Substantia nigra (tissue), 51 donors: ENCODE measurements at places on chromosomes 5 and 9.

- DNase-seq = no peak
Measured at GRCh38 chr9:73689051-73689870, 537.6 kb downstream of the ANXA1 start.

DNA sequence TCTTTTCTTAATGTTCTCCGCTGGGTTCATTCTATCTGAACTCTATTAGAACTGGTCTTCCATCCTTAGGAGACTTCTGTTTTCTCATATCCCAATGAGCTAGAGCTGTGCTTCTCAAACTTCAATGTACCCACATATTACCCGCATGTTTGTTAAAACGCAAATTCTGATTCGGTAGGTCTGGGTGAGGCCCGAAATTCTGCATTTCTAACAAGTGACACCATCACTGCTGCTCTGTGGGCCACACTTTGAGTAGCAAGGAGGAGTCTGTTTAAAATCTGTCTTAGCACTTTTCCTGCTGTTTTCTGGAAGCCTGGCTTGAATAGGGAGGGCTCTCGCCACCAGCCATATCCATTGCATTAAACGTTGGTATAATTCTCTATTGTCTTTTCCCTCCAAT, 151.9 kb upstream of the CLINT1 start:
- no peak for DNase-seq

DNA sequence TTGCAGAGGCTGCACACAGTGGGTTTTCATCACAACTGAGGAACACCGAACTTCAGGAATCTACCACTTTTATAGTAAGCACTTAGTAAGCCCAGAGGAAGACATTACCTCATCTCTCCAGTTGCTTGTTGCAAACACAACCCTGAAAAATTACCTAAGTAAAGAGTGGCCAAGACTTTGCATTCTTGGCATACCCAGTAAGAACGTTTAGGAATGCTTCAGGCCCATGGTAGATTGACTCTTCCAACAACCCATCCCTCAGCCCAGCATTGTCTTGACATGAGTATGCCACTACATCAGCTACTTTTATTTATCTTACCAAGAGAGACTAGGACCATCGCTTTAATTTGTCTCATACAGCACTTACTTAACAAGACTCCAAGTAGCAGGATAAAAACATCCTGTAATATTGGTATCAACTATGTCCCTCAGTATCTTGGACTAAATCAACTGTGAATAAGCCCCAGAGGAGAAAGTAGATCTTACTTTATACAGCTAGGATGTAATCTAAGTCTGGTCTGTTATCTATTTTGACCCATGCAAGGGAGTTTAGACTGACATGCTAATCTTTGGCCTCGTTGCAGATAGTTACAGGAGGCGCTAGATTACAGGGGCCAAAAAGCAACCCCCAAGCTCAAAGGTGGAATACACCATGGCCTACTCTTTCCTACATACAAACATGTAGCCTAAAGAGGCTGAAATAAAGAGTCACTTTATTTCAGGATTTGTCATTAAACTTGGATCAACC, 114.9 kb downstream of the INVS start:
- no peak for DNase-seq

DNA sequence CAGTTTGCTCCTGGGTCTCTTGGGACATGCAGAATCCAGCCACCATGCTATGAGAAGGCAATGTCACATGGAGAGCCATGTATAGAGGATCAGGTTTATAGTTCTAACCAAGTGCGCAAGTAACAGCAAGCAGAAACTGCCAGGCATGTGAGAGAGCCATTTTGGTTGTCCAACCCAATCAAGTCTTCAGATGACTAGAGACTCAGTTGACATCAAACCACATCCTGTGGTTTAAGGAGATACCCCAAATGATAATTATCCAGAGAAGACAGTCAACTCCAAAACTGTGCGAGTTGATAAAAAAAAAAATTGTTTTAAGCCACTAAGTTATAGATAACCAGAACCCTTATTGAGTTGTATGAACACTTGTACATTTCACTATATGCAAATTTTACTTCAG, 40.2 kb downstream of the TMEM232 start:
- no peak for DNase-seq

DNA sequence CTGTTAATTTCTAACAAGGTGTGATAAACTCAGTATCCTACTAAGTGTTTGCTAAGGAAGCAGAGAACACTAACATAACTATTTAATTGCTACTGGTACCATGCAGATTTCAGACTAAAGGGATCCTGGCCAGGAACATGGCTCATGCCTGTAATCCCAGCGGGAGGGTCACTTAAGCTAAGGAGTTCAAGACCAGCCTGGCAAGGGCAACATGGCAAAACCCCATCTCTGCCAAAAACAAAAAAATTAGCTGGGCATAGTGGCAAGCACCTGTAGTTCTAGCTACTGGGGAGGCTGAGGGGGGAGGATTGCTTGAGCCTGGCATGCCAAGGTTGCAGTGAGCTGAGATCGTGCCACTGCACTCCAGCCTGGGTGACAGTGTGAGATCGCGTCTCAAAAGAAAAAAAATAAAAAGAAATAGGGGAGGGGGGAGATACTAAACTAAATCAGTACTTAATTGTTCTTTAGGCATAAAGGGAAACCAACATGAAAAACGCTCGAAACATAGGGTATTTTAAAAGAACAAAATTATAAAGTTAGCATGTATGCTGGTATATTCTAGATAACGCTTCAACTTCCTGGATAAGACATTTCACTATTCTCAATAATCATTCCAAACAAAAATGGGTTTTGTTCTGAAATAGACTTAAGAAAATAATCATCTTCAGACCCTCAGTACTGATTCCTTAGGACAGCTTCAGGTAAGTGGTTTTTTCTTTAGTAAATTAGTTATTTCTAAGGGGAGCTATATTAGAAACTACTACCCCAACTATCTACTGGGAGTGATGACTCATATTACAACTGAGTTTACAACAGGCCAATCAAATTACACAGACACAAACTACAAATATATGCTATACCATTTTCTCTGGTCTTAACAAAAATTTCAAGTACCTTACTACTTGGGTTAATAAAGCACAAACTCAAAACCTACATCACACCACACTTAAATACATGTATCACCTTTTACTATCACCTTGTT, 3.5 kb downstream of the PANK3 start:
- DNase-seq = no peak

GRCh38 chr5:145295236-145295835, 539.8 kb downstream of the PRELID2 start:
- DNase-seq = no peak

DNA sequence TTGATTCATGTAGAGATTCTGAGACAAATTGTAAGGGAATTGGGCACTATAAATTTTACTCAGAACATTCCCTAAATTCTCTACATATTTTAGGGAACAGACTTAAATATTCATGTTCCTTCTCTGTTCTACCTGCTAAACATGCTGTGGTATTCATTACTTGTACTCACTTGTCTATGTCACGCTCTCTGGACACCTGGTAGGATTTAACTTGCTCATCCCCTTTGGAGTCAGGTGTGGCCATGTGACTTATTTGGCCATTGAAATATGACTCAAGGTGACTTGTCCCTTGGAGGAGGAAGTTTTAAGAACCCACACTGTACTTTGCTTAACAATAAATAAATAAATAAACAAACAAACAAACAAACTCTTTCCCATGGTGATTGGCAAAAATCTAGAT, 2258.8 kb upstream of the WWC1 start:
- no peak for DNase-seq

- DNase-seq = no peak
Measured at GRCh38 chr5:135151256-135151655, 117.2 kb upstream of the PITX1 start.

GRCh38 chr9:93479726-93480125, 26.3 kb upstream of the FAM120AOS start:
- no peak for DNase-seq

GRCh38 chr9:119758241-119758640, 389.0 kb upstream of the BRINP1 start:
- DNase-seq = no peak

DNA sequence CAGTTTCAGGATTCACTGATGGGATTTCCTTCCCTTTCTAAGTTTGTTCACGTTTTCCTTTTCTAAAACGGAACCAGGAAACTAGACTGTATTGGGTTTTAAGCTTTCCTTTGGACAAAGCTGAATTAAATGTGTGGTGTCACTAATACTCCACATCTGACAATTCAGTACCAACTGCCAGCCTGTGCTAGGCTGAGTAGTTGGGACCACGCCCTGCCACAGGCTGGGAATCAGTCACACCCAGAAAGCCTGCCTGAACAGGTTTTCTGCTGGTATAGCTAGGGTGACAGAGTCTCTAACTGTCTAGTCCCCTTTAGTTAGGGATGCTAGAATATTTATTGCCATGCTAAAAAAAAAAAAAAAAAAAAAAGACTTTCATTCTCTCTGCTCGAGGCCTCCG, 15.6 kb downstream of the SPACA9 start:
- no peak for DNase-seq

- DNase-seq = no peak
Measured at GRCh38 chr5:55232271-55232984, 980 bp downstream of the CCNO start.

DNA sequence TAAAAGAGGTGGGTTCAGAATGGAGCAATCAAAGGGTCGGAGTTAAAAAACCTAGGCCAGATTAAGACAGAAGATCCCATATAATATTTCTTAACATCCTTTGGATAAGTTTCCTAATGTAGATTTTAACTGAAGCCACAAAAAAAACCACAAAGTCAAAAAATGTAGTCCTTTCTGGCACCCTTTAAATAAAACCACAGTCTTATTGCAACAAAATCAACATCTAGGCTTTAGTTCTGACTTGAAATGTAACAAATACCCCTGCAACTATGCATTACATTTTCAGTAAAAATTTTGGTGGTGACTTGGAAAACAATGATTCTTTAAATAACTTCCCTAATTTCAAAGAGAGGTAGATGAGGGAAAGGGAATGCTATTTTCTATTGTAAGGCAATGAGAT, 109.2 kb downstream of the PSAT1 start:
- DNase-seq = no peak

GRCh38 chr5:132758451-132758850, 11.2 kb downstream of the CCNI2 start:
- no peak for DNase-seq

DNA sequence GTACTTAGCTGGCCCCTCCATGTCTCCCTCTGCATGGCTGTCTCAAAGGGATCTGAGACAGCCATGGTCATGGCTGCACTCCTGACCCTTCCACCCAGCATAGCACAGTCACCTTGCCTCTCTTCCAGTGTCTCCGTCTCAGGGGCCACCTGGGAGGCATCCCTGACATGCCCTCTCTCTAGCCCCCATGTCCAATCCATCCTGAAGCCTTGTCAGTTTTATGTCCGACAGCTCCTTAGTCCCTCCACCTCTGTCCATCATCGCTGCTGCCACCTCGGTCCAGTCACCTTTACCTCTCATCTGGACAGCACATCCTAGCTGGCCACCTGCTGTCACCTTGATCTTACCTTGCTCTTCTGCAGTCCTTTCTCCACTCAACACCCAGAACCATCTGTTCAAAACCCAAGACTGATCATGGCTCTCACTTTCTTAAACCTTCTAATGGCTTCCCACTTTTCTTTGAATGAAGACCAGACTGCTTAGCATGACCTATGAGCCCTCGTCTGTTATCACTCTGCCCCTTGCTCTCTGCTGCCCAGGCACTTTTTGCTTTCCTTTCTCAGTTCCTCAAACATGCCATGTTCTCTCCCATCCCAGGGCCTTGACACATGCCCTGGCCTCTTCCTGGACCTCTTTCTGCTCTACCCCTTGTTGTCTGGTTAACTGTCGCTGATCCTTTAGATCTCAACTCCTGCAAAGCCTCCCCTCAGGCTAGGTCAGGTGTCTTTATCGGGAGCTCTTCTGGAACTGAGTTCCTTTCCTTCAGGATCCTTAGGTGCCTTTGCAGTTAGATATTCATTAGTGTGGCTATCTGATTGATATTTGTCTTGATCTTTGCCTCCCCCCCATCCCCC, 181.8 kb upstream of the PITX1 start:
- DNase-seq = no peak

GRCh38 chr5:42858687-42859086, 47.0 kb upstream of the SELENOP start:
- peak; percentile 42 for DNase-seq

DNA sequence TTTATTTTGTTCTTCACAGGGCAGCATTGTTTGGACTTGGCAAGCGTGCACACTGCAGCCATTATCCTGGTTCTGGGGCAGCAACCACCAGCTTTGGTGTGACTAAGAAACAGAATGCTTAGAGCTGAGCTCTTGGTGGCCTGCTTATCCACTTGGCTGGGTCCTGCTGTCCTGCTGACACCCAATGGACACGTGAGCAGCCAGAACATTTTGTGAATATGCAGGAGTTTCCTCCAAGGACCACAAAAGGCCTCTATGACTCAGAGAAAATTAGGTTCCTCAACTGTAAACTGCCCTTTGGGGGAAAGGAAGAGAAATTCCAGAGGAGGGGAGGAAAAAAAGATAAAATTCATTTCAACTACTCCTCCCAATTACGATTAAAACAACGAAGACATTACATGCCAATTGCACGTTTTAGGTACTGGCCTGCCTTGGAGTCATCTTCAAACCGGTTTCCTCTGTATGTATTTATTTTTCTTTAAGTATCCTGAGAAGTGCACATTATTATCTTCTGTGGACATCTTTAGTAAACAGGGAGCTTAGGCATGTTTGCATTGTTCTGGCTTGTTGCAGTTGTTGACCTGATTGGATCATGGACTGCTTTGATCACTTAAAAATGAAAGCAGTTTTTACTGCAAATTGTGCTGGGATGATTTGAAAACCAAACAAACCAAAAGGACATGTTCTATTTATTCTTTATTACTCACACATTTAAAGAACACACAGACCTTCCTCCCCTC, 82.3 kb upstream of the TLE4 start:
- DNase-seq = peak; percentile 24

DNA sequence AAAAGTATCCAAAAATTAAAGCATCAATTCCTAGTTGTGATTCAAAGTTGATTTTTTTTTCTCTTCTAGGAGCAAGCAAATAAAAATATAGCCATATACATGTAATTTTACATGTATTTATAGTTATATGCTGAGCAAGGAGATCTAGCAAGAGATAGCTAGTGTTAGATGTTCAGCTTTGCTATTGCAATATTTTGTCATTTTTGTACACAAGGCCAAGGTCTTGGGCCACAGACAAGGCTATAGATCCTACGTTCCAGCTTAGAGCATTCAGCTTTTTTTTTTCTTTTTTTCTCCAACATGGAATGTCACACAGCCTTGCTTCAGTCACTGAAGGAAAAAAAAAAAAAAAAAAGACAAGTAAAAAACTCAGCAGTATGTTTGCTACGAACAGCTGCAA, 36.8 kb downstream of the HMGCR start:
- DNase-seq = no peak

- DNase-seq = no peak
Measured at GRCh38 chr9:136539427-136540421, 6.1 kb downstream of the NOTCH1 start.

DNA sequence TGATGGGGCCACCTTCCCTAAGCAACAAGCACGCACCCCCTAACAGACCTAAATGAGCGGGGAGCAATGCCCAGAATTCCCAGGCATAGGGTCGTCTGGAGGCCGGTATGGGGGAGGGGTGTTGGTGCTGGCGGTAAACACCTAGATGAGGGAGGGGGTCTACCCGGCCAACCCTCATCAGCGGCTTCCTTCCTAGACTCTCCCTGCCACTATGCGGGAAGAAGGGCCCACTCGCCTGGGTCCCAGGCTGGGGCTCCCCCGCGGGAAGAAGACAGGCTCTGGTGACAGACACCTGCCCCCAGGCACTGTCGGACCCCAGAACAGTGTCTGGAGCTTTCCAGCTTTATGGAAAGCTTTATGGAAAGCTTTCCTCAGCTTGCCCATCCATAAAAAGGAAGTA, 519.0 kb upstream of the SEMA6A start:
- no peak for DNase-seq

- DNase-seq = no peak
Measured at GRCh38 chr5:38615981-38616451, 59.6 kb upstream of the LIFR start.
